HCT116 (cell line): ENCODE measurements at places on chromosomes 5 and 9. TPM values are rescaled to one million over a fixed set of nuclear protein-coding genes. Genes with fewer than 3 reads are reported as not detected.
A peak's percentile ranks its signal among the peaks of the same experiment; 100 is the strongest.

- no peaks in the 10 kb centered on the region for H3K36me3 ChIP-seq
- H3K4me3 ChIP-seq: no peak overlapping the region
- DNase-seq: no peak
- no peak overlapping the region for H3K27ac ChIP-seq
- H3K4me1 ChIP-seq: no peaks in the 10 kb centered on the region
Measured at GRCh38 chr5:85375525-85375924, 990.8 kb upstream of the EDIL3 start.

Gene GRIA1
- not detected for total RNA-seq

DNA sequence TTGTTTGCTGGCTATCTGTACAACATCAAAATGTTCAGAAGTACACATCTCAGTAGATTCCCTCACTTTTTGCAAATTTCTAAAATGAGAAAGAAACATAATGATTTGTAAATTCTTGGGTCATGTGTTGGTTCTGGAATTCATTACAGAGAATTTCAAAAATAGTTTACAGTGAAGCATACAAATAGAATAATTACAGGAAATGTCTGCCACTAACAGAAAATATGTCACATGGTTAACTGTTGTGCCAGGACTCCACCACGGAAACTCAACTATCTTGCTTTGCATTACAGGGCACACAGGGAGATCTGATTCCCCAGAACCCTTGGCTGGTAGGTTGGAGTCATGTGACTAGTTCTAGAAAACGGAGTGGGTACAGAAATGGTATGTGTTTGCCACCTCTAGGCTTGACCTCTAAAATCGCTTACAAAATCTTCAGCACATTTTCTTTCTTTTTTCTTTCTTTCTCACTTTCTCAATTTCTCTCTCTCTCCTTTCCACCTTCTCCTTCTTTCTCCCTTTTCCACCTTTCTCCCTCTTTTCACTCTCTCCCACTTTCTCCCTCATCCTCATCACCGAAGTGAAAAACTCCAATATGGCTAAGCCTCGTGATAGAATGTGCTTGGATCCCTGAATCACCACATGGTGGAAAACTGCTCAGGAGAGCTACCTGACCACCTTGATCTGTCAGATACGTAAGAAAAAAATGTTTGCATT lies 32.4 kb downstream of the RASEF start:
- no peak overlapping the region for H3K4me3 ChIP-seq
- DNase-seq: no peak
- no peaks in the 10 kb centered on the region for H3K36me3 ChIP-seq
- no peaks in the 10 kb centered on the region for H3K27me3 ChIP-seq

DNA sequence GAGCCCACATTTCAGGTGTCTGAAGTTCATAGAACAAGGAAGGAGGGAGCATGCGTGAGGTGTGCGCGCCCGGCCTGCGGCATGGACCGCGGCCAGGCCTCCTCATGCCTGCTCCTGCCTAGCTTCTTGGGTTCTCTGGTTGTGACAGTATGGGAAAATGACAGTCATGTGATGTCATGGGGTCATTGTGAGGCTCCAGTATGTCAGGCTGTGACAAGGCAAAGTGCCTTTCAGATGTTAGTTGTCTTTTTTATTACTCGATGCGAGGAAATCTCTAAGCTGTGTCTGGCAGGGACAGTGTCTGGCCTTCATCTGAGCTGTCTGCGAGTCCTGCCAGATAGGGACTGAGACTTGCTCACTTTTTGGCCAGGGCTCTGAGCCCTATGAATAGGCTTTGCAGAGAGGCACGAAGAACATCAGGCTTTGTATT lies 13.3 kb downstream of the UCK1 start:
- no peak overlapping the region for H3K4me3 ChIP-seq
- no peaks in the 10 kb centered on the region for H3K27me3 ChIP-seq
- no peak overlapping the region for H3K27ac ChIP-seq

- no peak overlapping the region for H3K27ac ChIP-seq
- peaks cover 42% of the 10 kb centered on the region for H3K4me1 ChIP-seq
- no peaks in the 10 kb centered on the region for H3K27me3 ChIP-seq
- H3K4me3 ChIP-seq: no peak overlapping the region
- DNase-seq: no peak
Measured at GRCh38 chr9:38018958-38019602, 49.9 kb downstream of the SHB start.

Gene SLC6A7
- not detected for total RNA-seq

DNA sequence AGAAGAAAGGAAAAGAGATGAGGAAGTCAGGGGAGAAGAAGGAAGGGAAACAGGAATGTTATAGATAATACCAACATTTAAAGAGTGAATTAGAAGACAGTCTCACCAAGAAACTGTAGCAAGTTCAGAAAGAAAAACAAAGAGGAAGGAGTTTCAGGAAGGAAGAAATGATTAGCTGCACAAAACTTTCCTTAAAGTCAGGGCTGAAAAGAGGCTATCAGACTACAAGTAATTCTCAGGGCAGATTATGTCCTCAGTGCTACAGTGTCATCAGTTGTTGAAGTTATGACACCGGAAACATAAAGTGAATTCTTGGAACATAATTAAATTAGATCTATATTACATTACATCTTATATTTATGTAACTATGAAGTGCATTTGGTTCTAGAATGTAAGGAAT lies 226.9 kb downstream of the ARRDC3 start:
- no peaks in the 10 kb centered on the region for H3K36me3 ChIP-seq
- H3K4me3 ChIP-seq: no peak overlapping the region
- H3K27ac ChIP-seq: no peak overlapping the region

Gene PSD2
- 0.79 TPM for total RNA-seq

DNA sequence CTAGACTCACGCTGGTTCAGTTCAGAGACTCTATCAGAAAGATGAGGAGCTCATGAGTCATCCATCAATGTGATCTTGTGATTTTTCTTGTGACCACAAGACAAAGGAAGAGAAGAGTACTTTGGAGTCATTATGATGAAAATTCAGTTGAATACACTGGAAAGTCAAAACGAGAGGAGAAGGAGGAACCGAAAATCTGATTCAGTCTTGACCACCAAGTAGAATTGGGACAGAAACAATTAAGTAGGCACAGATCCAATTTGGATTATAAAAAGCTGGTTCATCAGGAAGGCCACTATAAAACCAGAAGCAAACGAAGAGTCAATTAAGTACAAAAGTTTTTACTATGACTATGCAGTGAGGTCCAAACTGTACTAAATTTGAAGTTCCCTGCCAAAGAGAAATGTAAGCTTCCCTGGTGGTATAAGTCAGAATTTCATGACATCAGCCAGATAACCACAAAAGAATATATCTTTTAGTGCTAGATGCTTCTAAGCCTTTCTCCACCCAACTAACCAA lies 90.9 kb downstream of the THBS4 start:
- DNase-seq: peak; percentile 29
- no peaks in the 10 kb centered on the region for H3K36me3 ChIP-seq
- no peaks in the 10 kb centered on the region for H3K27me3 ChIP-seq
- H3K4me1 ChIP-seq: peaks cover 14% of the 10 kb centered on the region

- H3K27ac ChIP-seq: no peak overlapping the region
- H3K4me3 ChIP-seq: no peak overlapping the region
- no peaks in the 10 kb centered on the region for H3K4me1 ChIP-seq
- H3K36me3 ChIP-seq: no peaks in the 10 kb centered on the region
Measured at GRCh38 chr5:134188092-134188491, 11.3 kb upstream of the SKP1 start.

DNA sequence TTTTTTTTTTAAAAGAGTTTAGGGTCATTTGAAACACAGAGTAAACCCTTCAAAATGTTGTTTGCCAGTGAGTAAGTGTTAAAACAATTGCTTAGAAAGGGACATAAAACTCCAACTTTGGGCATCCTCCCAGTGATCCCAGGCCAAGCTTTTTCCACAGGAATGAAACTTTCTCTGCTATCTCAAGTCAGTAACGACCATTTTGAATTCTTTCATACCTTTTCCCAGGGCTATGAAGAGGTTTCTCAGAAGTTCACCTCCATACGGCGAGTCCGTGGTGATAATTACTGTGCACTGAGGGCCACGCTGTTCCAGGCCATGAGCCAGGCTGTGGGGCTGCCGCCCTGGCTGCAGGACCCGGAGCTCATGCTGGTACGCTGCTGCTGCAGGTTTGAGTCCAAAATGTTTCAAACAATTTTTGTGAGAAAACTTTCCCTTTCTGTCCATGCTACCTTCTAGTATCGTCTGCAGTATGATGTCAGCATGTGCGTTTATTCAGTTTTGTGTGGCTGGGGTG lies 16.8 kb downstream of the OTULIN start:
- H3K4me1 ChIP-seq: no peaks in the 10 kb centered on the region
- DNase-seq: no peak
- H3K27me3 ChIP-seq: no peaks in the 10 kb centered on the region
- no peak overlapping the region for H3K27ac ChIP-seq
- H3K4me3 ChIP-seq: no peak overlapping the region

DNA sequence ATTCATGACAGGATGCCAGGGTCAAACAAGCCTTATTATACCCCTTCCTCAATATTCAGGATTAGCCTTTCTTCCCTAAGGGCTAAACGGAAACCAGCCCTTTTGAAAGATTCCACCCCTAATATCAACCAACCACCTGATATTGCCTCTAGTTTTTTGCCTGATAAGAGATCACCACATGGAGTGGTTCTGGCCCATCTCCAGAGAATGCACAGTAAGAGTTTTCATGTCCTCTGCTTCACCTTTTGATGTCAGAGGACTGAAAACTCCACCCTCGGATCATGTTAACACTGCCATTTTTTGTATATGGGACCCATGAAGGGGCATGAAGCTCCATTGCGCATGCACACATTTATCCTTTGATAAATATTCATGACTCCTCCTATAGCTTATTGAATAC lies 5.8 kb upstream of the LNPEP start:
- no peaks in the 10 kb centered on the region for H3K36me3 ChIP-seq
- H3K27ac ChIP-seq: no peak overlapping the region
- H3K4me1 ChIP-seq: peaks cover 9% of the 10 kb centered on the region; the same call in 1 of the 2 replicates
- DNase-seq: no peak

DNA sequence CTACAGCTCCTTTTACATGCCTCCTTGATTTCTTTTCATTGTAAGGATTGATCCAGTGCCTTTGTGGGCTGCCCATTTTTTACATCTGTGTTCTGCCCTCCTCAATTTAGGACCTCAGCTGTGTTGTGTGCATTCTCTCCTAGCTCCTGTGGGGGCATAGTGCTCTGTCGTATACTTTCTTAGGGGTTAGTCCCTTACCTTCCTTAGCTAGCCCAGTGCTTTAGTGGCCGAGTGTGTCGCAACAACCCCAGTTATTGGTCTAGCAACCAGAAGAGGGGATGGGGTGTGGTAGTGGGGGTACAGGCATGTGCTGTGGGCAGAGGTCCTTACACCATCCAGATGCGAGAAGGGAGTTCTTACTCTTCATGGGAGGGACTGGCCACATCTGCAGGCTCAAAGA lies 12.1 kb downstream of the MTRR start:
- H3K4me1 ChIP-seq: no peaks in the 10 kb centered on the region
- no peaks in the 10 kb centered on the region for H3K27me3 ChIP-seq
- H3K4me3 ChIP-seq: no peak overlapping the region
- H3K36me3 ChIP-seq: peaks cover 70% of the 10 kb centered on the region
- no peak for DNase-seq
- H3K27ac ChIP-seq: no peak overlapping the region

DNA sequence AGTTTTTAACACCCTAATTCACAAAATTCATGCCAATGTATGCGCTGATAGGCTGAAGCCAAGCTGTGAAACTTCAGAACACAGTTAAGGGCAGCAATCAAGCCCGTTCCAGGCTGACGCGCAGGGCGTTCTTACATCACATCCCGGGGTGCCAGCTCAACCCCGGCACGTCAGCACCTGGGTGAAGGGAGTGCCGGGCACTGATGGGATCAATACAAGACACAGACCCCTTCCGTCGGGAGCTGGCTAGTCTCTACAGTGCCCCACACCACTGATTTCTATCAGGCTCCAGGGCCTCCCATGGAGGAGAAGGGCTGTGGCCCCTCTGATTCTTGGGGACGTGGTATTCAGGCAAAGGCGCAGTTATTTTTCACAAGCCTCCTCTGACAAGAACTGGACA lies 12.0 kb downstream of the BARHL1 start:
- no peak overlapping the region for H3K4me3 ChIP-seq
- no peaks in the 10 kb centered on the region for H3K4me1 ChIP-seq
- H3K36me3 ChIP-seq: 0 out of 2 replicates have a peak, but pooled peaks cover 3% of the 10 kb centered on the region
- no peak for DNase-seq
- no peaks in the 10 kb centered on the region for H3K27me3 ChIP-seq

Gene KCNN2
- not detected for total RNA-seq

DNA sequence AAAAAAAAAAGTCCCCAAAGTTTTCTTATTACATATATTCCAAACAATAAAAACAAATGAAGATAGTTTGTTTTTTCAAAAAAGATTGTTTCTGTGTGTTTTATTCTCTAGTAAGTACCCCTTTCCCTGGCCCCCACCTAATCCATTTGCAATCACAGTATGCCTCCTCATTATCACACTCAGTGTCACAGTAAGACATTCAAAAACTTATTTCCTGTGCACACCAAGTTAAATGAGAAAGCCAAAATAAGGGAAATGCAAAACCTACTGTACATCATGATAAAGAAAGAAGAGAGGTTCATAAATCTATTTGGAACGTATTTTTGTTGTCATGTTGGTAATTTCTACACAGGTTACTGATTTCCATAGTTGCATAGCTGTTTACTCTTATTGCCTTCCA lies 62.3 kb downstream of the ST8SIA4 start:
- H3K4me3 ChIP-seq: no peak overlapping the region
- DNase-seq: no peak
- no peak overlapping the region for H3K27ac ChIP-seq
- H3K4me1 ChIP-seq: peaks cover 18% of the 10 kb centered on the region
- no peaks in the 10 kb centered on the region for H3K27me3 ChIP-seq

GRCh38 chr5:34511915-34512314 lies 144.2 kb upstream of the RAI14 start:
- no peak overlapping the region for H3K4me3 ChIP-seq
- H3K27ac ChIP-seq: no peak overlapping the region
- no peaks in the 10 kb centered on the region for H3K27me3 ChIP-seq
- H3K4me1 ChIP-seq: no peaks in the 10 kb centered on the region
- no peaks in the 10 kb centered on the region for H3K36me3 ChIP-seq

Gene COL5A1
- total RNA-seq: 0.30 TPM

- H3K36me3 ChIP-seq: no peaks in the 10 kb centered on the region
- DNase-seq: no peak
- no peak overlapping the region for H3K4me3 ChIP-seq
Measured at GRCh38 chr5:133232011-133232410, 180.2 kb downstream of the HSPA4 start.

Gene TLR4
- total RNA-seq: 0.10 TPM

GRCh38 chr9:88174324-88174723 lies 36.0 kb upstream of the SPATA31C2 start:
- no peak overlapping the region for H3K27ac ChIP-seq
- no peaks in the 10 kb centered on the region for H3K27me3 ChIP-seq
- no peaks in the 10 kb centered on the region for H3K36me3 ChIP-seq
- no peaks in the 10 kb centered on the region for H3K4me1 ChIP-seq
- no peak for DNase-seq

Gene PCDHGA6
- total RNA-seq: 0.07 TPM

Gene ANKDD1B
- total RNA-seq: 0.84 TPM

DNA sequence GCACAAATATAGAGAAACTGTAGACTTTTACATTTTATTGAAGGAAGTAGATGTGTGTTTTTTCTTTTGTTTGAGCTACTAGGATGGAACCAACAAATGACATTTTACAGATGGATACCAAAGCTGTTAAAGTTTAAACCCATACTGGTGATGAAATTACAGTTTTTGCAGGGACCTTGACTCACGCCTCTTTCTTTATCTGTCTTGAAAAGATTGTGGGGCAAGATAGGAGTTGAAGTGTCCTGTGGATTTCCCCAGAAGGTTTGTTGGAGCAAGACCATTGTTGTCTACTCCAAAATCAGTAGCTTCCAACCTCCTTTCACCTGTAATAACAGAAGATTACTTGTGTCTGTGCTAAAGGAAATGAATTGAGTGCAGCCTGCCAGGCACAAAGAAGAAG lies 4.1 kb upstream of the C5orf63 start:
- H3K27ac ChIP-seq: no peak overlapping the region
- H3K4me1 ChIP-seq: peaks cover 18% of the 10 kb centered on the region
- DNase-seq: no peak
- no peak overlapping the region for H3K4me3 ChIP-seq
- H3K27me3 ChIP-seq: no peaks in the 10 kb centered on the region
